ENCODE measurements at places on chromosomes 2 and 18.

DNA sequence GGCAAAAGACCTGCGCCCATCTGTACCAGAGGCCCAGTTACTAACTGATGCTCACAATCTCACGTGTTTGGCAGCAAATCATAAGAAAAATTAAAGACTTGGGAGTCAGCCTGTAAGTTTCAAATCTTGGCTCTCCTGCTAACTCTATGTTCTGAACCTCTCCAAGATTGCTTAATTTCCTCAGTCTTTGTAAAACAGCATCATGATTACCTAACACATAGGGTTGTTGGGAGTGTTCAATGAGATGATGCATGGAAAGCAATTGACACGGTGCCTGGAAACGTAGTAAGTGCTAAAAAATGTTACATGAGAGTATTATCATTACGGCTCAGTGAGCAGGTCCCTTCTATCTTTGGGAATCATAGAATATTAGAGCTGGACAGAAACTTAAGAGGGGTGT is 497.6 kb upstream of the TCF4 start:
- no peak for DNase-seq

DNA sequence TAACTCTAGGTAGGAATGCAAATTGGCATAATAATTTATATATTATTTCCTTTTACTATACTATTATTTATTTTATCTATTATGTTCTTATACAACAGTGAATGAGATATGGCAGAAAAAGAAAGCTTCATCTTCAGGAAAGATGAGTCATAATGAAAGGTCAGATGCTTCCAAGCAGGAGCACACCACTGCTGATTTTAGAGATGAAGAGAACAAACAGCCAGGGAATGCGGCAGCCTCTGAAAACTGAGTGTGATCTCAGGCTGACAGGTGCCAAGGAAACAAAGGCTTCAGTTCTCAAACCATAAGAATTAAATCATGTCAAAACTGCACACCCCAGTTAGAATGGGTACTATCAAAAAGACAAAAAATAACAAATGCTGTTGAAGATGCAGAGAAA is 149.0 kb downstream of the CCDC178 start:
- DNase-seq: no peak

DNA sequence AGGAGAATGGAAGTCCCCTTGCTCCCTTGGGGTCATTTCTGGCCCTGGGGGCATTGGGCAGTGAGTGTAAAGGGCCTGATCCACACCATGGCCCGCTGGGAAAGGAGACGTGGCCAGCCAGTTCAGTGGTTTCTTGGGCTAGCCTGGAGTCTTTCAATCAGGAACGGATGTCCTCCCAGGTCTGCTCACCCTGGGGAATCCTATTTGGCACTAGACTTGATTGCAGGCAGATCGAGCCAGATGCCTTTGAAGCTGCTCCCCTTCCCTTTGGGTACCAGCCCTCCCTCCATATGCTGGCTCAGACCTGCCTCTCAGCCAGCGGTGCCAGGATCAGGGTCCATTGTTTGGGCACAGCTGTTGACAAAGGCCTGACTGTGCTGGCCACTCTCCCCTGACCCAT is 11.0 kb downstream of the FBLN7 start:
- no peak for DNase-seq

DNA sequence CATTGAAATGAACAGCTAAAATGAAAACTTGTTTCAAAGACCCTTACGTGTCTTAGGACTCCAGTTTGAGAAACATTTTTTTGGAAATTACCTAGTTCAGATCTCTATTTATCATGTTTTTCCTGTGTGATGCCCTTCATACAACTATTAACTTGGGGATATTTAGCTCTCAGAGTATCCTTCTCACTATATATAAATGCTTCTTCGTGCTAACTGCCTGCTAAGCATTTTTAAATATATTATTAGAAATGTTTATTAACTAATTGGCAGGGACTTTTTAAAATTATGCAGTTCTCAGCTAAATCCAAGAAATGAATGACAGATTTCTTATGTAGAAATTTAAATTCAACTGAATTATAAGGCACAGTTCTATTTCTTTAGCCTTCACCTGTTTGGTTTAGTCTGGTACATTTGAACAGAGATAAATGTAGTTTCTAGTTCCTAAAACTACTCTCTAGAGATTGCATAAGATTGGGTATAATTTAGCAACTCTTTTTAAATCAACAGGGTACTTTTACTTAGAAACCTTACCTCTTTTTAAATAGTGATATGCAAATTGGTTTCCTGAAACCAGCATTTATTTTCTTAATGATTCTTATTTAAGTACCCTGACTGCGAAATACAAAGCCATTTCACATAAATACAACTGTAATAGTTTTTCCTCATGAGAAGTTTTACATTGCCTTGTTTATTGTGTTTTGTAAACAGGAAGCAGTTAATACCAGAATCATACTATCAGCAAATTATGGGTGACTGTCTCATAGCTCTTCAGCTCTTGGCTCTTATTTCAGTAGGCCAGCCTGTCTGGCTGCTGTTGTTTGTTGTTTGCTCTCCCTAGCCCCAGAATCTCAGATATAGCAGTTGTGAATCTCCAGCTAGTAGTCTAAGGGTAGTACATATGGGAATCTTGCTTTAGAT is 140.7 kb downstream of the PTRHD1 start:
- no peak for DNase-seq

DNA sequence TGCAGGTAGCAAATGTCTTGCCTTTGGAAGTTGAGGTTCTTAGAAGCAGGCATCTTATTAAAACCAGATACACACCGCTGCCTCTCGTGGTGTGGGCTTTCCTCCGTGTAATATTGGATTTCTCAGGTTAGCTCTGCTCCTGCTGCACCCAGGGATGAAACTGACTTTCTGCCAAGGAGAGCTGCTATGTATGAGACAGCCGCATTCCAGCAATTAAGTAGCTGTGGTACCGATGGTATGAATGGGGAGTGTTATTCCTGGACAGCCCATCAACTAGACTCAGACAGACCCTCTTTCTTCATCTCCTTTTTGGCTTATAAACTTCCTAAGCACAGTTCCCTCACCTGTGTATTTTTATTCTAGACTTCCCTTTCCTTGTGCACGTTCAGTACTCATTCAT is 6.8 kb upstream of the EHD3 start:
- DNase-seq: no peak

- no peak for DNase-seq
Measured at GRCh38 chr2:182245963-182246362, 180.9 kb downstream of the PDE1A start.

DNA sequence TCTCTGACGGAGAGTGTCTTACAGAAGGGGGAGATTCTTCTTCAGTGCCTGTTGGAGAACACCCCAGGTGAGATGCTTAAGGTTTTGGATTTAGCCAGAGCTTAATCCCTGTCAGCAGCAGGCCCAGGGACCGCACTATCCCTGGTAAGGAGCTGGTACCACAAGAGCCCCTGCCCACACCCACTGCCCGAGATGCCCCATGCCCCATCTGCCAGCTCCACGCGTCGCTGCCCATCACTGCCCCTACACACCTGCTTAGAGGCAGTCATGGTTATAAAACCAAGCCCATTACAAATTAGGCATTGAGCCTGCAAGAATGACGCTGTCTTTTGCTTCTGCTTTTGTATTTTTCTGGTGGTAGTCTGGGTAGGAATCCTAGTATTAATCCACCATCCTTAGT is 21.7 kb downstream of the CEP68 start:
- DNase-seq: no peak

GRCh38 chr2:120874888-120875275 is 139.2 kb downstream of the GLI2 start:
- DNase-seq: no peak

DNA sequence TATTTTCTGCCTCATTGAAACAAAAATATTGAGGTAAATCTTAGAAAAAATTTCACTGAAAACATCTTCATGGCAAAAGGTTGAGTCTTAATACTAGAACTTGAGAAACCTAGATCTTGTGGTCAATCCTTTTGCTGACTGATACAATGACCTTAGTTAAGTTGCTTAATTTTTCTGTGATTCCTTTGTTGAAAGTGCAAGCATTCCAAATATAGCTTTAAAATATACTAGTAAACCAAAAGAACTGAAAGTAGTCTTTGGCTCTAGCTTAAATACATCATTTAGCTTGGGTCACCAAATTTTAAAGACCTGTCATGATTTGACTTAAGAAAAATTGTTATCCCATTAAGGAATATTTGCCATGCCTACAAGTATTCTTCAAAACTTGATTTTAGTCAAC is 16.7 kb downstream of the BMP10 start:
- no peak for DNase-seq

GRCh38 chr2:72824224-72824842 is 1.5 kb downstream of the EXOC6B start:
- DNase-seq: no peak

GRCh38 chr2:1673160-1673944 is 71.0 kb downstream of the PXDN start:
- DNase-seq: no peak

DNA sequence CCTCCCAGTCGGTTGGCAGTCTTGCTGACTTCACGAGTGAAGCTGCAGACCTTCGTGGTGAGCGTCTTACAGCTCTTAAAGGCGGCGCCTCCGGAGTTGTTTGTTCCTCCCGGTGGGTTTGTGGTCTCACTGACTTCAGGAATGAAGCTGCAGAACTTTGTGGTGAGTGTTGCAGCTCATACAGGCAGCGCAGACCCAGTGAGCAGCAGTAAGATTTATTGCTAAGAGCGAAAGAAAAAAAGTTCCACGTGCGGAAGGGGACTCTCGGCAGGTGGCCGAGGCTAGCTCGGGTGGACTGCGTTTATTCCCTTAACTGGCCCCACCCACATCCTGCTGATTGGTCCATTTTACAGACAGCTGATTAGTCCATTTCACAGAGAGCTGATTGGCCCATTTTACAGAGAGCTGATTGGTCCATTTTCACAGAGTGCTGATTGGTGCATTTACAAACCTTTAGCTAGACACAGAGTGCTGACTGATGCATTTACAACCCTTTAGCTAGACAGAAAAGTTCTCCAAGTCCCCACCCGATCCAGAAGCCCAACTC is 240.3 kb downstream of the LRATD1 start:
- no peak for DNase-seq

DNA sequence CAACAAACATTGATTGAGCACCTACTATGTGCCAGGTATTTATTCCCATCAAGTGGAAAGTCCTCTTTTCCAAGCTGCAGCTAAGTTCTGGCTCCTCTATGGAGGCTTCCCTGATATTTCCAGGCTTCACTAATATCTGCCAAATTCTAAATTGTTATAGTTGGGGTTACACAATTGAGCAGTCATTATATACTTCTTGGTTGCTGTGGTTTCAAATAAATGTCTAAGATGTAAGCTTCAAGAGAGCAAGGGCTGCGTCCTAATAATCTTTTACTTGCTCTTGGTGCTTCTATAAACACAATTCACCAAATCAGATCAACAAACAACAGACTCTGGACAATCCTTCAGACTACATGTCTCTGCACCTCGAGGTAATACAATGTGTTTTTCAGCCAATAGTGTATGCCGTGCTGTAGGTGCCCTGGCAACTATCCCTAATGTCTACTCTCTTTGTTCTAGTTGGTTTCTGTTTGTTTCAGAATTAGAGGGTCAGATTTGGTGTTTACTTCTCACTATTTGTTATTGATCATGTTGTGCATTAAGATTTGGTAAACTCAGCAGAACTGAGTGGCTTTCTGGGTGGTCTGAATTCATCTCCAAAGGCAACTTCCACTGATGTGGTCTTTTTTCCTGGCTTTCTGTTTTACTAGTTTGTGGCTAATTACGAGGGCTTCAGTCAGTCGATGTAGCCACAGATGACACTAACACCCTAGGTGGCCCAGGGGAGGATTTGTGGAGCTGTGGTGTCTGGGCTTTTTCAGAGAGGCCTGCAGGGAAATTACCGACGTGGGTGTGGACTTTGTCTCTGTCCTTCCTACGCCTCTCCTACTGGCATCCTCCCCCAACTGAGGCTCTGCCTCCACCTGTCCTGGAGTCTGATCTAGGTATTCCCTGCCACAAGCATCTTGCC is 50.4 kb downstream of the CDCA7 start:
- DNase-seq: no peak

- DNase-seq: no peak
Measured at GRCh38 chr18:48975120-48975816, 24.5 kb upstream of the SMAD7 start.

DNA sequence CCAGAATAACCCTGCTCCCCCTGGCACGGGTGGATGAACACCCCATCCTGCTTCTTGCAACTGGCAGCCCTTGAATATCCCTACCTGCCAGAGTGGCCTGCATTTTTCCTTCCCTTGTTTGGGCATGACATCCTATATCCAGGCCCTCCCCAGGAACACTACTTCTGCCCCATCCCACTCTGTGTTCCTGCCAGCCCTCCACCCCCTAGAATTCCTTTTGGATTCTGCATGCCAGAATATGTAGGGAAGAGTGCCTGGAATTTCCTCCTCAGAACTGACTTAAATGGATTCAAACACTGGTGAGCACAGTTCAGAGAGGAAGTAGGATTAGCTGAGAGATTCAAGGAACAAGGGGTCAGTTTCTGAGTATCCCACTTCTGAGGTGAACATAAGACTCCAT is 123.5 kb upstream of the PELI1 start:
- no peak for DNase-seq

GRCh38 chr2:30527411-30527810 is 80.4 kb downstream of the LCLAT1 start:
- no peak for DNase-seq

DNA sequence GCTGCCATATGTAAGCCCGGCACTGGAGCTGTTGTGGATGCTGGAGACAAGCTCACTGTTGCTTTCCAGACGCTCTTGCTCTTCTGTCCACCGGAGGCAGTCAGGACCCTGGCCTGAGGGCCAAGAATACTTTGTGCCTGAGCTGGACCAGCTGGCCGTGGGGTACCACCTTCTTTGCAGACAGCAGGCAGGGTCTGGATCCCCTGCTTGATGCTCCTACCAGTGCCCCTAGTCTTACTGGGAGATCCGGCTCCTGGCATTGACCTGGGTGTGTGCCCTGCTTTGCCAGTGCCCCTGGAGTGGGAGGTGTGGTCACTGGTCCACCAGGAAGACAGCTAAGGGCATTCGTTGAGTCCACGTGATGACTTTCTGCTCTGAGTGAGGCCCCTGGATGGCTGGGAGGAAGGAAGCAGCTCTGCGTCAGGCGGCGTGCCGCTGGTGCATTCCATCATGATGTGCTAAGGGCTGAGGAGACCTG is 59.3 kb downstream of the LRRFIP1 start:
- DNase-seq: no peak

- DNase-seq: no peak
Measured at GRCh38 chr2:112519506-112519905, 22.8 kb upstream of the POLR1B start.

DNA sequence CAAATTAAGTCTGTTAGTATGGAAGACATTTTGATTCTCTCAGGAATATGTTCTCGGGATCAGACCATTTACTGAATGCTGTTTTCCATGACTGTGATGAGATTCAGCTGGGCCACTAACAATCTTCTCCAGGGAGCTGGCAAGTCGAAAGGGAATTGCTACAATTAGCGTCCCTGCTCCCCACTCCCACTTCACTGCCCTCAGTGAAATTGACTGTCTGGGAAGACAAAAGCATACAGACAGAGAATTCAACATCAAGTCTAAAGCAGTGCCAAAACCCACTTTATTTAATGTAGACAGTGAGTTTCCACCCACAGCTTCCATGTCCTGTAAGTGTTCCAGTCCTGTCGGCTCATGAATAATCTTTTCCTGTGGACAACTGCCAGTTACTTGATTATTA is 34.0 kb upstream of the COL3A1 start:
- DNase-seq: no peak
